CD8-positive, alpha-beta T cell (primary cell): ENCODE measurements at places on chromosomes 11 and 22.

DNA sequence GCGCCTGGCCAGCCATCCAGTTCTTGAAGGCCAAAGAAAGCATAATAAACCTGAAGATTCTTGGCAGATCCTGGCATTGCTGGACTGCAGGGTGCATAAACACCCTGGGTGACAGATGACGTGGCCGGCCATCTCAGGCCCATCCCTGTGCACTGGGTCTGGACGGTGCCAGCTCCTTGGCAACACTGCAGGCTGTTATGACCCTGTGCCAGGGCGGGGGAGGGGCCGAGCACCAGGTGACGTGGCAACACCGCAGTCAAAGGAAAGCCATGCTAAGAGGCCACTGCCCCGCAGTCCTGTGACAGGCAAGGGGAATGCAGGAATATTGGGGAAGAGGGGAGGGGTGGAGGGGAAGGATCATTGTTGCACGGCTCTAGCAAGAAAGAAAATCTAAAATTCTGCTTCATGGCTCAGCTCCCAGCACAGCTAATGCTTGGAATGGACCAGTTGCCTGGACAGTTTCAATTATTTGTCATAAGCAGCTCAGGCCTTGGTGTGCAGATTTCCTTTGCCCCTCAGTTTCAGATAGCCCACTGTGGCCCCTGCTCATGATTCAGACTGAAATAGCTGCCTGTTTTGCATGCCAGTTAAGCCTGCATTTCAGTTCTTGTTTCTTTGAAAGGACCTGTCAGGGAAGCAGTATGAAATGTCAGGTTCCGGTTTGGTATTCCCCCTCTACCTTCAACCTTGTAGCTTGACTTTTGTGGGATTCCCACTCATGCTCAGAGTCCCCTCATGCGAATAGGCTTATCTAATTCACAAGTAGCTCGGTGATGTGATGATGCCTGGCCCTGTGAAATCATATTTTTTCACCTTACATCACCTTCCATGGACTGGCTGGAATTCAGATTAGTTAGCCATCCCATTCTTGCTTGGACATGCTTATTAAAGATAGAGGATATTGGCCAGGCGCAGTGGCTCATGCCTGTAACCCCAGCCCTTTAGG lies 29.7 kb upstream of the DDX6 start:
- no peak for DNase-seq

- DNase-seq = no peak
Measured at GRCh38 chr11:4186464-4187054, 92.0 kb downstream of the RRM1 start.

- no peak for DNase-seq
Measured at GRCh38 chr11:27292637-27293010, 70.4 kb downstream of the CCDC34 start.

DNA sequence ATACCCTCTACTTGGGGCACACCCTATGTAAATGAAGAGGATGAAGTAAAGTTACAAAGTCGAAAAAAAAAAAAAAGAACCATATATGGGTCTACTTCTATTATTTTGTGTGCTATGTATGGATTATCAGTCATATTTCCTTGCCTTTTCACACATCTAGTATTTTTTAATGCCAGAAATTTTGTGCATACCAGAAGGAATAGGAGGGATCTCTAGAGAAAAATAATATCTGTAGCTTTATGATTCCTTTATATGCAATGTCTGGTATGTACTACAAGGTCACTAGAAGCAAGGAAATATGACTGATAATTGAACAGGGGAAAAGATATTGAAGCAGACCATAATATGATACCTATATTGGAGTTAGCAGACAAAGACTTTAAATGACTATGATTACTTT lies 713.4 kb downstream of the OPCML start:
- no peak for DNase-seq

GRCh38 chr11:64090806-64091516 lies 55.2 kb downstream of the FLRT1 start:
- DNase-seq = no peak

DNA sequence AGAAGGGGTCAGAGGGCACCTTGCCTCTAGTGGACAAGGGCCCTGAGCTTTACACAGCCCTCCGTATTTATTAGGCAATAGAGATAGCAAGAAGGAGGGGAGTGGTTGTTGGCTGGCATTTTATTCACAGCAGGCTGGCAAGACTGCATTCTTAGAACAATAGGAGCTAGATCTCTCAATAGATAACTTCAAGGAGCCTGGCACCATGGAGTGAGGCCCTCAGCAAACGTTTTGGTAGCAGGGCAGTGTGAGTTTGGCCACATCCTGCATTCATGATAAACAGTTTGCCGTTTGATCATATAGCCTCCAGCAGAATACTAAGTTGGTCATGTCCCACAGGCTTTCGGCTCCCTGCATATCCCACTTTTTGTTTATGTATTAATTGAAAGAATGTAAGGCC lies 31.6 kb downstream of the OR10A6 start:
- DNase-seq = no peak

GRCh38 chr11:76512851-76513653 lies 68.2 kb downstream of the EMSY start:
- DNase-seq = peak; percentile 51

DNA sequence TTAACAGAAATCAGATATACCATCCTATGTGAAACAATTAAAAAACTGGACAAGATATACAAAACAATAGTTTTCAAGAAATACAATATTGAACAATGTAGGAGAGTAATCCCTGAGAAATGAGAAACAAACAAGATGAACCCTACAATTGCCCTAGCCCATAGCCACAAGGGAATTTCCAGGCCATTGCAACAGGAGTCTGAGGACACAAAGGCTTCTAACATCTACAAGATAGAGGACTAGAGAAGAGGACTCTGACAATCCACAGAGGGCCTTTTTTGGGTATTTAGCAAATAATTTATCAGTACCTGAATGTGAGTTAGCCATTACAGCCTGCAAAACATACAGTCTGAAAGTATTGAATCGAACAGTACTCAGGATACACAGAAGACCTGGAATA lies 251.7 kb downstream of the GRM5 start:
- DNase-seq = no peak

DNA sequence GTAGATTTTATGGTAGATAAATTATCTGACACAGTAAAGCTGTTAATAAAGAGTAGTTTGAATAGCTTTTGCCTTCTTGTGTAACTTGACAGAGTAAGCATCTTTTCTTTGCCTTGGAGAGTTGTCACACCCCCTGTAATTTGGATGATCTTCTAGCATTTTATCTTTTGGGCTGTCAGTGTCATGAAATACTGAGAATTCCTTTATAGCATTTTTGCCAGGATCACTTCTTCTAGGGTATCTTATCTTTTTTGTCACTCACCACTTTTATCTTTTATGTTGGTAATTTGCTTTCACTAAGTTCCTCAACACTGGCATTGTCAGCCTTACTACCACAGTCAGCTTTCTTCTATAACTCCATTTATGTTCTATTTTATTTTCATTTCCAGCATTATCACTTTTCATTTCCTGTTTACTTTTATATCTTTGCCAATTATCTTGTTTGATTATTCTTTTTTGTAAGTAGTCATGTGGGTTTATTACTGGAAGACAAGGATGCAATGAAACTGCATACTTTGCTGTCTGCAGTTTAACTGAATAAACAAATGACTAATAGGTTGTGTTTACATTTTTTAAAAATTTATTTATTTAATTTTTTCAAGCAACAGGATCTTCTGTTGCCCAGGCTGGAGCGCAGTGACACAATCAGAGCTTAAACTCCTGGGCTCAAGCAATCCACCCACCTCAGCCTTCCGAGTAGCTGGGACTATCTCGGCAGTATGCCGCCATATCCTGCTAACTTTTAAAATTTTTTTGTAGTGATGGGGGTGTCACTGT lies 28.1 kb upstream of the ACAT1 start:
- no peak for DNase-seq

DNA sequence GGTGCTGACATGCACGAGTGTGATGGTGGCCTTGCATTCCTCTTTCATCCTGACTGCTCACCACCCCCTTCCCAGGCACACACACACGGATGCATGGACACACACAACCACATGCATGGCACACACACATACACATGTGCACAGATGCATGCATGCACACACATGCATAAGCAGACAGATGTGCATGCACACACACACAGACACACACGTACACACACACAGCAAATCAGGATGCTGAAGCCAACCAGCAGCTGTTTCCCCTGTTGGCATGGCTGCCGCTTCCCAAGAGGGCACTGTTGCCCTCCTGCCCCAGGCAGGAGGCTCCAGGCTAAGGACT lies 15.3 kb downstream of the OSBPL5 start:
- no peak for DNase-seq

GRCh38 chr11:32259641-32260081 lies 168.8 kb downstream of the RCN1 start:
- no peak for DNase-seq

DNA sequence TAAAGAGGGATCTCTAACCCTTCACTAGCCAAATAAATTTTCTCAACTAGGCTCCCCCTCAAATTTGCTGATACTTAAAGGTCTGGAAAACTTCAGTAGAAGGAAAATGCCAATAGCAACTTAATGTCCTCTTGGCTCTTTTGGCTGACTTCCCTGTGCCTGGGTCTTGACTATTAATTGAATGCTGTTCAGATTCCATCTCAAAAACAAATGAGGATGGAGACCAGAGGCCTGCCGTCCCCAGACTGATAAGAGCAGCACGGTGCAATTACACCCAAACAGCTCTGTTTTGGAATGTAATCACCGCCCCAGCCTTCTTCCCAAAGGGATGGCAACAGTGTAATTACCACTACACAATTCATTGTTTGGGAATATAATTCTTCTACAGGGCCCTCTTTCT lies 89.3 kb upstream of the CHRM4 start:
- no peak for DNase-seq

DNA sequence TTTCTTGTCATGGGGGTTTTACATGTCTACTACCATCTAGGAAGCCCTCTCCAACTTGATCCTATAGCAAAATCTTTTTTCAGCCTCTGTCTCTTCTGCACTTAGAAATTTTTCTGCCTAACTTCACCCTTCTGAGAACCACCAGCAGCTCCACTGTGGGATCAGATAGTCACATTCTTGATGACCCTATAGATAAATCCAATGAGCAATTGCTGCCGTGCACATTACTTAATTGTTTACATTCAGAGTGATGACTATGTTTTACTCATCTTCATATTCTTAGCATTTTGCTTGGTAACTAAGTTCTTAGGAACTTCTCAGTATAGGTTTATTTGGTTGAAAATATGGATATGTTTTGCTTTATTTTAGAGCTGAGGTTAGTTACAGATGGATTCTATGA lies 12.4 kb upstream of the ETS1 start:
- DNase-seq = no peak
